ENCODE measurements at places on chromosomes 16 and 17.
A peak's percentile ranks its signal among the peaks of the same experiment; 100 is the strongest.

DNA sequence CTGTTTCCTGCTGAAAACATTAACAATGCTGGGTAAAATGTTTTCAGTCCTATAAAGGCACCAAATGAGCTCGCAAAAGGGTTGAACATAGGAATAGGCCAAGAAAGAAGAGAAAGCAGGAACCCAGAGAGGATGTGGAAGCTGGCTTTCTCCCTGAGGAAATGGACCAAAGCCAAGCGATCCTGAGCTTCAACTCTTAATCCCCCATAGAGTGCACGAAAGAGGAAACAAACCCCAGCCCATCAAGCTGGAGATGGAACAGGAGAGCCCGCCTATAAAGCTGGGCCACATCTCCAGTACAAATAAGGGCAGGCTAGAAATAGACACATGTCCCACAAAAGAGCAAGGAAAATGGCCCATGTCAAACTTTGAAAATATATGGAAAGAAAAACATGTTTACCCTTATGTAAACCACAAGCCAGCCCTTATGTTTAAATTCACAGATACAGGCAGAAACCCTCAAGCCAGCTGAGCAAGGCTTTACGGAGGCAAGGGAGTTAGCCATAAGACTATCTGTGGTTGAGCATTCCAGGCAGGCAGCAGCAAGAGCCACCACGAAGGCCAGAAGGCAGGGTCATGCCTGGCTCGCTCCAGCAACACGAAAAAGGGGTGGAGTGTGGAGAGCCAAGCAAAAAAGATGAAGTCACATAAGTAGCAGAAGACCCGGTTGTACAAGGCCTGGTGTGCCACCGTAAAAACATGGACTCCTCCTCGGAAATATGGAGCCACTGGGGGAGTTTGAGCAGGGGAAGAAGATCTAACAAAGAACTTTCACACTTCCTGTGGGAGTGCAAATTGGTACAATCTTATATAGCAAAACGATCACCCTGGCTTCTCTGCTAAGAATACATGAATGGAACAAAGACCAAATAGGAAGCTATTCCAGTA is 27.8 kb downstream of the COPRS start:
- DNase-seq, result no peak

DNA sequence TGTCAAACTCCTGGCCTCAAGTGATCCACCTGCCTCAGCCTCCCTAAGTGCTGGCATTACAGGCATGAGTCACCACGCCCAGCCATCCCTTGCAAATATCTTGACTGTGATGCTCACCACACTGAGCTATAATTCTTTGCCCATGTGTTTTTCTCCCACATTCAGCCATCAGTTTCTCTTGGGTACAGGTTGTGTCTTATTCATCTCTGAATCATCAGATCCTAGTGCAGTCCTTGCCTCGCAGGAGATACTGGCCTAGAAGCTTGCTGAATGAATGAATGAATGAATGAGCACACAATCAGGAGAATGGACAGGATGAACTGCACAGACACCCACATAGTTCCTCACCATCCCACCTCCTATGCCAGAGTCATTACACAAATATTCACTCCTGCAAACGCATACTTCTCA is 24.4 kb upstream of the ETV4 start:
- DNase-seq, result peak; percentile 86

DNA sequence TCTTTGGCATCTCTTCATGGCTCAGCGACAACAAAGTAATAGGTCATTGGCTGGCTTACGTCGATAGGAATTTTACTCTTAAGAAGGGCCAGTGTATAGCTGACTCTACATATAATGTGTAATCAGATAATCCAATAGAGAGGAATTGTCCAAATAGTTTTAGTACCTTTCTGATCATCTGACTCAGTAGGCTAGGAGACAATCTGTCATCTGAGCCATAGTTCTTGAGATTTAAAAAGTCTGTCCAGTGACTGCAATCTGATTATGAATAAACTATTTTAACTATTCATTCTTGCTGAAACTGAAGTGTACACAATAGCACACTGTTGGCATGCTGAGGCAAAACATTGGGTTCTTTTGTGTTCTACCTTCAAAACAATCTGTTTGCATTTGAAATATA is 21.4 kb upstream of the NOL11 start:
- DNase-seq, result no peak

DNA sequence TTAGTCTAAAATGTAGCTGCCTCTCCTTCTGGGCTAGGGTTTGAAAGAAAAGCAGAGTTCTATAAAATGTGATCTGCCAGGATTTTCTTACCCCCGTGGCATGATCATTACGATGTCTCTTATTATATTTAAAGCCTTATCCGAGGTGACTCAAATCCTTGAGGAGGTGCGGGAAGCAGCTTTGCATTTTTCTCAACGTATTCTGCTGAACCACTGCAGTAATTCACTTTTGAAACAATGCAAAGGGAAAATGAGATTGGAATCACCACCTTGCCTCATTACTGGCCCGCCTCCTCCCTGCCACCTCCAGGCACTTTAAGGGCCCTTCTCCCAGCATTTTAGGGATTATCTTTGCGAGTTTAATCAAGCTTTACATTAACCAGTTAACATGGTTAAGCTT is 9.7 kb upstream of the NOG start:
- DNase-seq, result no peak

GRCh38 chr16:57534337-57534880 is 2.0 kb downstream of the CCDC102A start:
- DNase-seq, result no peak

GRCh38 chr16:31696968-31697743 is 169.5 kb downstream of the AHSP start:
- DNase-seq, result peak; percentile 77

GRCh38 chr16:86823125-86823524 is 244.8 kb downstream of the FOXL1 start:
- no peak for DNase-seq

DNA sequence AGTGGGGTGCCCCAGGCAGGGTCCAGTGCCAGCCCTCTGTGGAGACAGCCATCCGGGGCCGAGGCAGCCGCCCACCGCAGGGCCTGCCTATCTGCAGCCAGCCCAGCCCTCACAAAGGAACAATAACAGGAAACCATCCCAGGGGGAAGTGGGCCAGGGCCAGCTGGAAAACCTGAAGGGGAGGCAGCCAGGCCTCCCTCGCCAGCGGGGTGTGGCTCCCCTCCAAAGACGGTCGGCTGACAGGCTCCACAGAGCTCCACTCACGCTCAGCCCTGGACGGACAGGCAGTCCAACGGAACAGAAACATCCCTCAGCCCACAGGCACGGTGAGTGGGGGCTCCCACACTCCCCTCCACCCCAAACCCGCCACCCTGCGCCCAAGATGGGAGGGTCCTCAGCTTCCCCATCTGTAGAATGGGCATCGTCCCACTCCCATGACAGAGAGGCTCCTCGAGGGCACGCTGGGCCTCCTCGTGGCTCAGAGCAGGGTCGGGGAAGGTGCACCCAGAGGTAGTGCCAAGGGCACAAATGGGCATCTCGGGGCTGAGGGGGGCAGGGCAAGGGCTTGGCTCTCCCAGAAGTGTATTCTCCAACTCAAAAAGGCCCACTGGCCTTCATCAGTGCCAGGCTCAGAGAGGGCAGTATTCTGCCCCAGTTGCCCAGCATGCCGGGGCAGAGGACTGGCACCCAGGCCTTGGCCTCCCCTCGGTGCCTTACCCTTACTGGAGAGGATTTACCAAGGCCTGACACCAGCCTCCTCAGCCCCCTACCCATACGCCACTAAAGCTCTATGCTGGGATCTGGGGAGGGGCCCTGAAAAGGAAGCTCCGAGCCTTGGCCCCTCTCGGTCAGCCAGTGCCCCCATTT is at the start of gene CDH5:
Gene CDH5, plus strand, starts transcription at position 259 of the 867 bp plus-strand sequence. CDS start 12,647 bp downstream, outside the sequence.
- peak; percentile 9 for DNase-seq

DNA sequence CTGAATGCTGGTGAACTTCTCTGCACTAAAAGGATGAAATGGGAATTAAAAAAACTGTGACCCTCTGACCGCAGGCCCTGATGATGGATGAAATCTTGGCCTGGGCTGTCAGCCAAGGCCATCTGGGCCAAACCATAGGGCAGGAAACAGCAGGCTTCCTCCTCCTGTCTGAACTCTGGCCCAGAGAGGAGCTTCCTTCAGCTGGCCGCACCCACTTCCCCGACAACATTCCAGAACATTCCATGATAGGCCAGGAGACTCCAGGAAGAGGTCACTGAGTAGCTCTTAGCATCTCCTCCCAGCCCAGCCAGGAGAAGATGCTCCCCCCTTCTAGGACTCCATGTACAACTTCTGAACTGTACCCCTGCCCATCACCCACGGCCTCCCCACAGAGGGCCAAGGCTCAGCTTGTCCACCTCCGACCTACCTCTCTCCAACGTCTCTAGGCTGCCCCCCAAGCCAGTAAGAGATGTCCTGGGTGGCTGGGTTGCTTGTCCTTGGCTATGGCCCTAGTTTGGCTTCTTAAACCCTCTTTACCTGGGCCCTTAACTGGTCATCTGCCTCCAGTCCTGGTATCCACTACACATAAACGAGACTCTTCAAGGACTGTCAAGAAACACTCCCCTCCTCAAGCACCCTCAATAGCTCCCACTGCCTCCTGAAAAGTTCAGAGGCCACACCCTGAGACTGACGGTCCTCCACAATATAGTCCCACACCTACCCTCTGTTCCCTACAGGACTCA is 1.7 kb downstream of the RPH3AL start:
- DNase-seq, result peak; percentile 17

DNA sequence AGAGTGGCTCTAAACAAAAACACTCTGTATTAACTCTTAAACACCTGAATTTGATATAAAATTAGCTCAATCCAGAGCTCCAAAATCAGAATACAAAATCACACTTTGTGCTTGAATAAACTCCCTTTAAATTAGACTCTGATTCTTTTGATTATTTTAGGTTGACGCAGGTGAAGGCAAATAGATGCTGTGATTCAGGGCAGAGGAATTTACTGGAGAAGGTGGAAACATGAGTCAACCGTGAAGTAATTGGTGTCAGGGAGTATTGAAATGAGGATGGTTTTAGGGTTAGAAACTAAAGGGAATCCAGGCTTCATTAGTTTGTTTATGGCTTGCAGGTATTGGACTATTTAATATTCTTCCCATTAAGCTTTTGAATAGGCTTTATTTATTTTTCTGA is 37.1 kb upstream of the TEKT1 start:
- no peak for DNase-seq

- DNase-seq, result no peak
Observed at GRCh38 chr17:19781488-19782458, 33.7 kb upstream of the ALDH3A1 start.

- peak; percentile 91 for DNase-seq
Observed at GRCh38 chr16:57645691-57646387, 17.4 kb downstream of the ADGRG1 start.

DNA sequence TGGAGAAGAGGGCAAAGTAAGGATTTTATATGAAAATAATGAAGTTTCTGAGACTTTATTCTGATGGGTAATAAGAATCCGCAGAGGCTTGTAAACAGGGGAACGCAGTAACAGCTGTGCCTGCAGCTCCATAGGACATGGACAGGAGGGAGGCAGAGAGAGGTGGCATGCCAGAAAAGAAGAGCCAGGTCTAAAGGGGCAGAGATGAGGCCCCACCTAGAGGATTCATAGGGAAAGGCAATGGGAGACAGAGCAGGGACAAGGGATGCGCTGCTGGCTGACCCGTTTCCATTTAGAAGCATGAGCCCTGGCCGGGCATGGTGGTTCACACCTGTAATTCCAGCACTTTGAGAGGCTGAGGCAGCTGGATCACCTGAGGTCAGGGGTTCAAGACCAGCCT is 340.3 kb upstream of the CDH5 start:
- peak; percentile 31 for DNase-seq

DNA sequence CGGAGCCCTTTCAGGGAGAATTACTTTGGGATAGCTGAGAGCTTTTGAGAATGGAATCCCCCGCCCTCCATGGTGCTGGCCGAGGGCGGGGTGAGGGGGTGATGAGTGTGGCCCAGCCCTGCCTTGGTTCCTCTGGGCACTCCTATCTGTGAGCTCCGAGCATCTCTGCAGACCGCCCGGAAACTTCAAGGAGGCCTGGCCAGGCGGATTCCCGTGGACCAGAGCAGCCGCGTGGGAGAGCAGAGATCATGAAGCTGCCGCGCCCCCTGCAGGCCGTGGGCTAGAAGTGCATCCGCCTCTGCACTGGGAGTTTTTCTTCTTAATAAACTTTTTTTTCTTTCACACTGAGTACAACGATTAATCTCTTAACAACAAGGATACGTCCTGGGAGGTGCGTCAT is 392.9 kb upstream of the EEF2KMT start:
- DNase-seq, result peak; percentile 6

DNA sequence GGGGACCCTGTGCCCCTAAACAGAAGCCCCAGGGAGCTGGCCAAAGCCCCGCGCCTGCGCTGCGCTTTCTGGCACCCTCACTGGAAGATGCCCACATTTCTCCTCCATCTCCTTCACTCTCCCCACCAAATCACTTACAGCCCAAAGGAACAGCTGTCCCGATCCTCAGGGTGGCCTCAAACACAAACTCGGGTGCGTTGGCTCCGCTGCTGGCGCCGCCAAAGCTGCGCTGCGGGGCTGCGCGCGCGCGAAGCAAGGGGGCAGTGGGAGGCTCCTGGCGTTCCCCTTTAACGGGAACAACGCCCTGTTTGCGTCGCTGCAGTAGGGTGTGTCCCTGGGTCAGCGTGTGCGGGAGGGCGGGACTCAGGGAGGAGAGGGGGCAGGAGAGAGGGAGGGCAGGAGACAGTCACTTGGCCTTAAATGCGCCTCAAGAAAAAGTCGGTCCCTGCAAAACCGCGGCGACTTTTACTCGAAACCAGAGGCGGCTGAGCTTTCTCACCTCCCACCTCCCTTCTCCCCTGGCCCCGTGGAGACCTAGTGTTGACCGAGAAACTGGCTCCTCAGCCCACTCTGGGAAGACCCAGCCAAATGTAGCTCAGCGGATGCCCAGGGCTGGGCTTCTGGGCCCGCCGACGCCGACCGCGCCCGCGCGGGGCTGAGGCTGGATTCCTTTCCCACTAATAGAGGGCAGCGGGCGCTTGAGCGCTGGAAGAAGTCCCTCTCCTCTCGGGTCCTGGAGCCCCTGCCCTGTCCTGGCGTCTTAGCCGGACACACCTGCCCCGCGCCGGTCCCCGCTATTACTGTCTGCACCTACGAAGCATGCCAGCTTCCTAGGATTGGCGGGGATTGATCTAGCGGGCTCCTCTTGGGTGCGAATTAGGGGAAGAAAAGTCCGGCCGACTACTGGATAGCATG is 2.6 kb downstream of the PMP22 start:
- peak; percentile 96 for DNase-seq

- DNase-seq, result no peak
Observed at GRCh38 chr17:76826330-76827068, 41.7 kb upstream of the MGAT5B start.

DNA sequence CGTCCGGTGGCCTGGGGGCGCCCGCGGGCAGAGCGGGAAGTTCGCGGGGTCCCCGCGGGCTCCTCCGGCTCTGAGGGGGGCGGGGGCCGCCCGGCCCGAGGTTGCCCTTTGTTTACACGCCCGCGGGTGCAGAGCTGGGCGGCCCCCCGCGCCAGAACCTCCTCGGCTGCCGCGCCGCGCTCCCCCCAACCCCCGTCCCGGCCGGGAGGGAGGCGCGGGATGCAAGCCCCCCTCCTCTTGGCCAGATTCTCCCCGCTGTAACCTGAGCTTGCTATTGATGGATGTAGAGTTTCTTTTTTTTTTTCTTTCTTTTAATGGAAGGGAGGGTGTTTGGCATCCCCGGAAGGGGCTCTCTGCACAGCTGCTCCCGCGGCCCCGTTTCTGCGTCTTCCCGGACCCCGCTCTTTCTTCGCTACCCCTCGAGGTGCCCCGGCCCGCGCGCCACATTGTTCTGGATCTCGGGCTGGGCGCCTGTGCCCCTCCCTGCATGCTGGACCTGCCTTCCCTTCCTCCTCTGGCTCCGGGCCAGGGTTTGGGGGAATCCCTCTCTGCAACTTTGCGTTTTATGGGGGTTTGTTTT is 646 bp downstream of the CBX2 start:
- DNase-seq, result no peak

- DNase-seq, result no peak
Observed at GRCh38 chr17:11768106-11768505, 169.8 kb downstream of the DNAH9 start.

GRCh38 chr17:19409509-19409908 is 1.5 kb upstream of the RNF112 start:
- peak; percentile 97 for DNase-seq
